ENCODE measurements at places on chromosomes 16 and 17.
A peak's percentile ranks its signal among the peaks of the same experiment; 100 is the strongest.

- DNase-seq: no peak
Observed at GRCh38 chr17:77837917-77838316, 120.6 kb upstream of the TNRC6C start.

- no peak for DNase-seq
Observed at GRCh38 chr16:12573300-12573699, 230.4 kb downstream of the CPPED1 start.

- peak; percentile 89 for DNase-seq
Observed at GRCh38 chr16:3158510-3159314, 23.9 kb downstream of the ZNF213 start.

DNA sequence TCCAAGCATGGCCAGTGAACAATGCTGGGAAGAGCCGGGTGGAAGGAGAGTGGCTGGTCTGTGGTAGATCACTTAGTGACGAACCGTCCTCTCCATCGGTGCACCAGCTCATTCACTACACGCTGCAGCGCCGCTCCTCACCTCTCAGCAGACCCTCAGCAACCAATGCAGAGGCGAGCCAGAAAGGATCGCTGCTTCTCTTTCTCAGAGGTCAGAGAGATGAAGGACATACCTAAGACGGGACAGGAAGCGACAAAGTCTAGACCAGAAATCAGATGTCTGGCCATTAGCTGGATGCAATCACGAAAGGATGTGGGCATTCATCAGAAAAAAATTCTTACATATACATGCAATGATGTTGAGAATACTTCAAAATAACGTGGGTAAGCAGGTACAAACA lies 26.9 kb downstream of the NSMCE1 start:
- DNase-seq: no peak

DNA sequence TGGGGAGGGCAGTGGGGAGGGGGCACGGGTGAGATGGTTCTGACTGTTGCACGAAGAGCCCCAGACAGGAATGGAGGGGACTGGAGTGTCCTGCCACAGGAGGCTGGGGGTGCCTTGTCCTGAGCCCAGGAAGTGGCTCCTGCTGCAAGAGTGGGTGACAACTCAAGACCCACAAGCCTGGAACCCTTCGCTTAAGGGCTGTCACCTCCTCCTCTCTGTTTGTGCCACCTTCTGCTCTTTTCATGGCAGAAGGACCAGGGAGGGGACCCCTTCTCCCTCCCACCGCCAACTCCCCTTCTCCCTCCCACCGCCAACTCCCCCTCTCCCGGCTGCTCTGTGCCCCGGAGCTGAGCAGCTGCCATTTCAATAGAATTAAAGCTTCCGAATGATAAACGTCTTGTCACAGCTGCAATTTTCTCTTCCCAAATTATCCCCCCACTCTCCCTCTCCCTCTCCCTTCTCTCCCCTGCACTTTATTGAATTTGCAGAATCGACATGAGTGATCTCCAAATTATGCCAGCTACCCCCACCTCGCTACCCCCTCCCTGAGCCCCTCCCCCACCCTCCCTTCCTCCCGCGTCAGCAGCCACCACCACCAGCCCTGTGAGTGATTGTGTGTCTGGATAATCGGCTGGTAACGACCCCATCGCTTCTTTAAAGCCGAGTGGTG lies 13.7 kb downstream of the GJD3 start:
- DNase-seq: no peak

GRCh38 chr17:48162946-48163506 lies 55.5 kb downstream of the SNX11 start:
- DNase-seq: no peak

Measured in stimulated activated naive CD8-positive, alpha-beta T cell treated with anti-CD3 and anti-CD28 coated beads, Interleukin-15, Interleukin-2, amounts not matched to agents 100 U/mL and 50 U/mL, for 24 hours (primary cell).